ENCODE measurements at places on chromosomes 3 and 15. TPM values are rescaled to one million over a fixed set of nuclear protein-coding genes. Genes with fewer than 3 reads are reported as not detected.

Gene FLNB
- total RNA-seq: 9.8 TPM

DNA sequence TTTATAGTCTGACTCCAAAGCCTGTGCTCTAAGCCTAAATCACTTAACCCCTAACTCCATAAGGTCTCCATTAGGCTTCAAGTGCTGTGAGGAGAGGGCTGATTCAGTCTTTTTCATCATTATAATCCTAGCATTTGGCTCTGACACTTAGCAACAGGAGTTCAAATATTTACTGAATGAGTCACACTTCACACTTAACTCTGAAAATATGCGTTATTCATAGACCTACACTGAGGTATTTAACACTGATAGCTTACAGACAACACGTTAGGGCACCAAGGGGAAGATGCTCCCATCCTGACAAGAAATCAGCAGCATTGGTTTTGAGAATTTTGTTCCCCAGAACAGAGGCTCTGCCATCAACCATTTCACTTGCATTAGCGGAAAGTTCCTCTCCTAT, 53.5 kb downstream of the MSL2 start:
- no peak for DNase-seq

- DNase-seq: no peak
Observed at GRCh38 chr15:91879158-91879557, 25.6 kb downstream of the SLCO3A1 start.

Gene B3GALNT1
- total RNA-seq: 9.3 TPM

DNA sequence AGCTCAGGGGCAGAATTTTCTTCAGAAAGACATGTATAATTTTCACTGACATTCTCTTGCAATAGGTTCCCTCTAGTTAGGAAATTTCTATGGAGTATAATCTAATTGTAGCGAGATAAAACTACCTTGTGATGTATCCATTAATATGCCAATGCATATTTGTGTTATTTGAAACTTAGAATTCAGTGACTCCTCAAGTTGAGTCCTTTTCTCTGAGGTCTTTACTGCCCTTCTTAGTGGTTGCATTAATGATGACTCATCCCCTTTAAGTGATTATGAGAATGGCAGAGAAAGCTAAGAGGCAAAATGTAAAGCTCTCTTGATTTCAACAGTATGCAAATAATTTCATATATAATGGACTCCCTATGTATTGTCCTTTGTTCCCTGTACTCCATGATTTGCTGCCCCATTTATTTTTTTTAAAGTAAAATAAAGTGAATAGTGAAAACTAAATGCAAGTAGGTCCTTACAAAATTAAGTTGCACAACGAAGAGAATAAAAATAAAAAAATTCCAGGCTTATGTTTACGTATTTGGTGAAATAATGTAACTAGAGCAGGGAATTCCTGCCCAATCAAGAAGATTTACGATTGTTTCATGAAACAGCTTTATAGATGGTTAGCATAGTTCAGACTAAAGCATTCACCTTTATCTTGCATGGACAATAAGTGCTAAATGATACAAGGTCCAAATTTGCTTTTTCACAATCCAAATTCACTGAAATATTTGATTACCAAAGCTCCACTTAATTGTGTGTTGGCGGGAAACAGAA, 78.1 kb downstream of the ZPLD1 start:
- no peak for DNase-seq

Gene TCTA
- 28.0 TPM for total RNA-seq

DNA sequence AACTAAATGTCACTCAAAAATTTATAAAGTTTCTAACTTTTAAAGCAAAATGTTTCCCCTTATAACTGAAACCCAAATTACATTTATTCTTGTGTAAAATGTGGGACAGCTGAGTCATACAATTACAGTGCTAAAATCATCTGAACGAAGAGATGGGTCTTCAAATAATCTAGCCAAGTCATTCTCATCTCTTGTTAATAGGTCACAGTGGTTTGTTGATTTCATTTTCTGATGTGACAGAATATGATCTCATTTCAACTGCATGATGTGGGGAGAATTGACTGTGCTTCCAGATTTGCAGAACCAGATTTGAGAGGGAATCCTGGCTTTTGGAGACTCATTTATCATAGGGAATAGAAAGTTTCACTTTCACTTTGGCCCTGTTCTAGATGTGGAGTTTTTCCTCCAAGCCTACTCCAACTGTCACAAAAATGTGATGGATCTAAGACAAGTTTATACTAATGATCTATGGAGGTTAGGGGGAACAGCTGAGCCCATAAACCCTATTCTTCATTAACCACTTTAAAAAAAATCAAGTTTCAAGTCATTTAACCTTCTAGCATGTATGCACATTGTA, 685.0 kb downstream of the PDCD6IP start:
- no peak for DNase-seq

GRCh38 chr3:171967137-171967783, 72.1 kb upstream of the FNDC3B start:
- DNase-seq: no peak

DNA sequence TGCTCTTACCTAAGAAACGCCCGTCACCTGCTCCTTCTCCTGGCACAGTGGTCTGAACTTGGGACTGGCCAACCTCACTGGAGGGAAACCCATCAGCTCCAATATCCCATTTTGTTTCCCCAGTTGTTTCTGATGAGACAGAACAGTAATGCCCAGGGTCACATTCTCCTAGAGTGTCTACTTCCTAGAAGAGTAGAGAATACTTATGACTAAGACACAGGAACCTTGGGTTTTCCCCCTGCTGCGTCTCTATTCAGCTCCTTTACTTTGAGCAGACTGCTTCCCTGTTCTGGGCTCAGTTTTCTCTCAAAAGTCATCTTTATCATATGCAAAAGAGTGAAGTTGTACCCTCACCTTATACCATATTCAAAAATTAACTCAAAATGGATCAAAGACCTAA, 79.4 kb downstream of the POLR2M start:
- DNase-seq: no peak

Gene PTPRG
- total RNA-seq: 0.21 TPM

GRCh38 chr3:141184430-141184829, 47.2 kb upstream of the PXYLP1 start:
- DNase-seq: no peak

GRCh38 chr3:56748663-56749231, 53.0 kb downstream of the ARHGEF3 start:
- DNase-seq: no peak

GRCh38 chr3:128547368-128547987, 54.5 kb upstream of the GATA2 start:
- DNase-seq: no peak

Gene LTK
- total RNA-seq: 0.20 TPM

DNA sequence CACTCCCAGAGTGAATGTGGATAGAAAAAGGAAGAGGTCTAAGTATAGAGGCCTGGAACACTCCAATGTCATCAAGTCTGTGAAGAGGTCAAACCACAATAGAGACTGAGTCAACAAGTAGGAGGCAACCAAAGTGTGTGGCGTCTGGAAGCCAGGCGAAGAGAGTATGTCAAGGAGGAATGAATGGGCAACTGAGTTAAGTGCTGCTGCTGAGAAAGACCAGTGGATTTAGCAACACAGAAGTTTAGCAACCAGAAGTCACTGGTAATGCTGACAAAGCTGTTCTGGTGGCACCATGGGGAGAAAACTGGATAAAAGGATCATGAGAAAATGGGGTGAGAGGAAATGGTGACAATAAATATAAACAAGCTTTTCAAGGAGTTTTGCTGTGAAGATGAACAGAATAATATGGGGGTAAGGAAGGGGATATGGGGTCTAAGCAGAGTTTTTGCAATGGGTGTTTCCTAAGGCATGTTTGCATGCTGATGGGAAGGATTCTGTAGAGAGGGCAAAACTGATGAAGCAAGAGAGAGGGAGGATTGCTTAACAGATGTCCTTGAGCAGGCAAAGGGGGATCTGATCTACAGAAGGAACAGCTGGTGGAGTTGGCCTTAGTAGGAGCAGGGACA, 38.4 kb downstream of the PCOLCE2 start:
- DNase-seq: no peak

GRCh38 chr15:51132384-51133139, 37.9 kb upstream of the TNFAIP8L3 start:
- DNase-seq: no peak

Gene SMAD6
- total RNA-seq: 0.29 TPM

DNA sequence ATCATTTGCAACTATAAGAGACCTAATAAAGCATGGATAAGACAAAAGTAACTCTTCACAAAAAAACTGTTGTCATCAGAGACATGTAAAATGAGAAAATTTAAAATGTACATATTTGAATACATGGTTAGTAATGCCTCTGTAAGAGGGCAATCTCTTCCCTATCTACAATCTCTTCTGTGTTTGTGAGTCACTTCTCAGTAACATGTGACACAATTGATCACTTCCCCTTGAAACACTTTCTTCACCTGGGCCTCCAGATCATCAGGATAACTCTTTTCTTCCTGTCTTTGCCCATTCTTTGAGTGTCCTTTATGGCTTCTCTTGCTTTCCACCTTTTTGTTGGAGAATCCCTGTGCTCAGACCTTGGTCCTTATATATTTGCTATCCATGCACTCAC, 50.4 kb downstream of the TFDP2 start:
- no peak for DNase-seq

DNA sequence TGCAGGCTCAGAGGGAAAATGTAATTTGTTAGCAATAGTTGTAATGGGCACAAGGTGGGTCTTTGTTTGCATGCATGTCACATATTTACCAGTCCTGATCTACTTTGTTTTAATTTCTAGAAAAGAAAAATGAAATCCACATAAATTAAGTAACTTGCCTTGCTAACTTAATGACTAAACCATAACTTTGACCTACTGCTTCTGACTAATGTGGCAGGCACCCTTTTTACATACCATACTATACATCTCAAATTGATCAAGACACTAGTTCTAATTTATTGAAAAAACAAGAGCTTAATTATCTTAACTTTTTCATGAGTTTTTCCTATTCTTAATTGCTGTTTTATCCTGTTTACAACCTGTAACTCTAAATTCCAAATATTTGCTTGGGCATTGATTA, 93.2 kb downstream of the ATP11B start:
- DNase-seq: no peak

DNA sequence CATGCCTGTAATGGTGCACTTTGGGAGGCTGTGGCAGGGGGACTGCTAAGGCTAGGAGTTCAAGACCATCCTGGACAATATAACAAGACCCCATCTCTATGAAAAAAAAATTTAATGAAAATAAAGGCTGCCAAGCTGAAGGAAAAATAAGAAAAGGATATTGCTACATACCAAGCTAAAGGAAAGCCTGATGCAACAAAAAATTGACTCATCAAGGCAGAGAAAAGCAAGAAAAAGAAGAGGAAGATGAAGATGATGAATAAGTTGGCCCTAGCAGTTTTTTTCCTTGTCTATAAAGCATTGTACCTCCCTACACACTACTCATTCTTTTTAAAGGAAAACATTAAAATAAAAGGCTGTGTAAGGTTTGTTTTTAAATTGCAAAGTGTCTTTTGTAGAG, 441.9 kb upstream of the MDFIC2 start:
- DNase-seq: no peak

Gene ERICH6
- total RNA-seq: not detected

Gene TERC
- total RNA-seq: 17.4 TPM

DNA sequence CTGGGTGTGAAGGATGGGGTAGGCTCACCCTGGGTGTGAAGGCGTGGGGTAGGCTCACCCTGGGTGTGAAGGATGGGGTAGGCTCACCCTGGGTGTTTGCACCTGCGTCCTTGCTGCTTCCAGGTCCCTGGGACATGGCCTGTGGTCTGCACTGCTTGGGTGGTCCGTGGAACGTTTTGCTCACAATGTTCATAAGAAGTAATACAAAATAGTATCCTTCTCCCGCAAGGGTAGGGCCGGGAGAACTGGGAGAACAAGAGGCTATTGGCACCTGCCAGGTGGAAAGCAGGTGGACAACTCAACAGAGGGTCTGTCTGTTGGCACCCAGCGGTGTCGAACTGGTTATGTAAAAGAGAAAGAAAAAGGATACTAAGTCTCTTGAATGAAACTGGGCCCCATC, 17.0 kb upstream of the PCSK6 start:
- no peak for DNase-seq

Gene C3orf80
- 0.15 TPM for total RNA-seq

Gene TM4SF18
- not detected for total RNA-seq

DNA sequence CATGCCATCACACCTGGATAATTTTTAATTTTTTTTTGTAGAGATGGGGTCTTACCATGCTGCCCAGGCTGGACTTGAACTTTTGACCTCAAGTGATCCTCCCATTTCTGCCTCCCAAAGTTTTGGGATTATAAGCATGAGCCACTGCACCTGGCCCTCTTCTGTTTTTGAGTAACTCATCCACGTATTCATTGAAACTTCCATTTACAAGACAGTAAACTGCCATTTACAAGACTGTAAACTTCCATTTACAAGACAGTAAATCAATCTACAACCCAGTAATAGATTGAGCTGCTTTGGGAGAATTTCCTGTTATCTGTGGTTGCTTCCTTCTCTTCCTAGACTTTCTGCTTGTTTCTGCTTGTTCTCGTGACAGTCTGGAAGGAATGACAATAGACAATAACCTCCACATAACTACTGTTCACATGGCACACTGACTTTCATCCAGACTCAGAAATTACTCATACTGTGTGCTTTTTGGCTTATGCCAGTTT, 114.7 kb upstream of the CCNL1 start:
- DNase-seq: no peak

Gene TMEM266
- total RNA-seq: not detected

DNA sequence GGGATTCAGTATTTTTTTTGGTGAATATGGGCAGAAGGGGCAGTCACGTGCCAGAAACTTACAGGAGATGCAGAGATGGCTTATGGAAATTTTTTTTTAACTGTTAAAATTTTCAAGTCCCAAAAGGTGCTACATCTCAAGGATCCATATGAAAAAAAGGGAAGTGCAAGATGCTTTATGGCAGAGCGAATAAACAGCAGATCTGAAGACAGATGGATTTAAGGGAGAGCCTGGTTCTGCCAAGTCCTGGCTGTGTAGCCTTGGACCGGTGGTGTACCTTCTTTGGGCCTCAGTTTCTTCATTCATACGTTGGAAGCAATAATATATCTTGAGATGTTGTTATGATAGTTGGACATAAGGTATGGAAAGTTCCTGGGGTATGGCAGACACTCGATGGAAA, 91.5 kb upstream of the ARRDC4 start:
- no peak for DNase-seq

GRCh38 chr15:49521802-49522201, 98.8 kb downstream of the FGF7 start:
- DNase-seq: no peak

- DNase-seq: no peak
Observed at GRCh38 chr3:127040216-127040615, 57.3 kb downstream of the PLXNA1 start.

- no peak for DNase-seq
Observed at GRCh38 chr3:170780955-170781354, 89.0 kb downstream of the RPL22L1 start.

Gene TMEM108
- total RNA-seq: not detected
